ENCODE measurements at places on chromosomes 2 and 18.

DNA sequence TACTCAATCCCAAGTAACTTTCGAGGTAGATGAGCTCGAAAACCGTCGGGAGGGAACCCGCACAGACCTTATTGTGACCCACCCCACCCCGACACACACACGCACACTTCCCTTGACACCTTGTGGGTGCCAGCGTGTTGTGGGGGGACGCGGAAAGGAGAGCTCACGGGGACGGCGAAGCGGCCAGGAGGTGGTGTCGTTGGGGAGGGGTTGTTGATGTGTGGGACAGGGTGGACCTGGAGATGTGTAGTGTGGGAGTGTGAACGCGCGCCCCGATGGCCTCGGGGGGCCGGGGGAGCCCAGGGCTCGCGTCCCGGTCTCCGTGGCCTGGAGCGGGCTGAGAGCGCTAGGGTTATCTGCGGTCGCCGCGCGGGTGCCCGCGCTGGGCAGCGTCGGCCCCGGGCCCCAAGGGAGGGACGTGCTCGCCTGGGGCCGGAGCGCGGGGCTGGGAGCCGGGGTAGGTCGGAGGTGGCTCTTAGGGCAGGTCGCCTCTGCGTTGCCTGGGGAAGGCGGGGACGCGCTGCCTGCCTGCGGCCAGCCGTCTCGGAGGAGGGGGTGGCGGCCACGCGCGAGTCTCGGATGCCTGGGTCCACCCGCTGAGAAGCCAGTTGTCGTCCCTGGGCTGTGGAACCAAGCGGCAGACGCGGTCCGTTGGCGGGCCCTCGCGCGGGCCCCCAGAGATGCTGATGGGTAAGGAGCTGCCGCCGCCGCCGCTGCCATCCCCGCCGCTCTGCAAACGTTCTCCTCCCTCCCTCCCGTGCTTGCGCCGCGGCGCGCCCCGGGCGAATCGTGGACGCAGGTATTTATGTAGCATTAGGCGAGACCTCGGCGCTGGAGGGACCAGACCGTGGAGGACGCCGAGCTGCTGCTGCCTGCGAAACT is 1.6 kb downstream of the KLHL29 start:
- no peak for DNase-seq

- DNase-seq, result no peak
Measured at GRCh38 chr2:128466376-128466775, 147.7 kb upstream of the HS6ST1 start.

DNA sequence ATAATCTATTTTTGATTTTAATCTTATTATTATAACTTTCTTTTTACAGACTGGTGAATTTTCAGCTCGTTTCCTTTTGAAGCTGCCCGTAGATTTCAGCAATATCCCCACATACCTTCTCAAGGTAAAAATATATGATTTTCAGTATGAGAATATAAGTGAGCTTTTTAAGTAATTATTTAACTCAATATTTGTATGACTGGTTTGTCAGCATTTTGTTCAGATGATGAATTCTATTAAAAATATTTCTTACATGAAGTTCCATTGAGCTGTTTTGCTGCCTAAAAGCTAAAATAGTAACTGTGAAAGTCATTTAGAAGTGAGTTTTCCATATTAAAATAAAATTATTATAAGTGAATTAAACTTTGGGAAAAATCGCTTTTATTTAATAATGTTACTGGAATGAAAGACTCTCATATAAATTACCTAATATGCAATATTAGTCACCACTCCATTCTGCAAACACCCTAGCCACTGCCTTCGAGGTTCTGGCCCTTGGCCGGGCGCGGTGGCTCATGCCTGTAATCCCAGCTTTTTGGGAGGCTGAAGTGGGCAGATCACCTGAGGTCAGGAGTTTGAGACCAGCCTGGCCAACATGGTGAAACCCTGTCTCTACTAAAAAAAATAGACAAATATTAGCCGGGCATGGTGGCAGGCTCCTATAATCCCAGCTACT is 155.3 kb downstream of the BABAM2 start:
- DNase-seq, result no peak

- DNase-seq, result no peak
Measured at GRCh38 chr18:13726972-13727331, 479 bp downstream of the RNMT start.

DNA sequence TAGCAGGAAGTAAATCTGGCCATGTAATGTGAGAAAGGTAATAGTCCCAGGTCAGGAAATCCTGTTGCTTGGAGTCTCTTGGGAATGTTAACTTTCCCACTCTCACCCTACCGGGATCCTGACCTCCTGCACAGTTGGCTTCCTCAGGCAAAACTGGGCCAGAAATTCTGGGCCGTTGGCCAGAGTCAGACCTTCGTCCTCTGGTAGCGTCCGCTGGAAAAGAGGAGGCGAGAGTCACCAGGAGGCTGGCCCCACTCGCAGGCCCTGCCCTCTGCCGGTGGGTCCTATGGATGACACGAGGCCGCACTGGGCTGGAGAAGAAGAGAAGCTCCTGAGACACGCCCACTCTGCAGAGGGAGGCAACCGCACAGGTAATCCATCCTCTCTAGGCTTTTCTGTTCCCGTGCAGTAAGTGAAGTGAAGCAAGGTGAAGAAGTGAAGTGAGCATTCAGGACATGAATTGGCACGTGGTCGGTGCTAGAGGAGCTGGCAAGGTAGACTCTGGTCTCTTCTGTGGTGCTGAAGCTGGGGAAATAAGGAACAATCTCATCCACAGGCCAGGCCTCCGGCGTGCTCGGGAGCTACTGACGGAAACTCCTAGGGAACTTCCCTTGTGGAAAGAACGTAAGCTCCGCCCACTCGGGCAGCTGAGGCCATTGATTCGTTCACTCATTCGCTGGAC is 182.7 kb upstream of the GLI2 start:
- DNase-seq, result no peak

- DNase-seq, result no peak
Measured at GRCh38 chr2:76640905-76641304, 881.3 kb downstream of the LRRTM4 start.

DNA sequence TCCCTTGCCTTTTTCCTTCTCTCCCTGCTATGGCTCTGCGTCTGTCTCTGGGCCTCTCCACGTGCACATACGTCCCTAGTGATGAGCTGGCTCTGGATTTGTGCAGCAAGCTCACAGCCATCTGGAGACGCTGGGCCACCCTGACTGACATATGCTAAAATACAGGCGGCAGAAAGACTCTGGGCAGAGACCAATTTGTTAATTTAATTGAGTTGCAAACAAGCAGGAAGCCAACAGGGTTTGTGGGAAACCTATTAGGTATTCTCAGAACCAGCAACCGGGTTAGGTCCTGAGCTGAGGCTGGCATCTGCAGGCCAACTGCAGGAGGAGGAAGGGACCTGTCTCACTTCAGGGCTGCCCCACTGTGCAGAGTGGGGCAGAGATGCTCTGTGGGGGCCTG is 53.5 kb upstream of the SMAD2 start:
- no peak for DNase-seq

DNA sequence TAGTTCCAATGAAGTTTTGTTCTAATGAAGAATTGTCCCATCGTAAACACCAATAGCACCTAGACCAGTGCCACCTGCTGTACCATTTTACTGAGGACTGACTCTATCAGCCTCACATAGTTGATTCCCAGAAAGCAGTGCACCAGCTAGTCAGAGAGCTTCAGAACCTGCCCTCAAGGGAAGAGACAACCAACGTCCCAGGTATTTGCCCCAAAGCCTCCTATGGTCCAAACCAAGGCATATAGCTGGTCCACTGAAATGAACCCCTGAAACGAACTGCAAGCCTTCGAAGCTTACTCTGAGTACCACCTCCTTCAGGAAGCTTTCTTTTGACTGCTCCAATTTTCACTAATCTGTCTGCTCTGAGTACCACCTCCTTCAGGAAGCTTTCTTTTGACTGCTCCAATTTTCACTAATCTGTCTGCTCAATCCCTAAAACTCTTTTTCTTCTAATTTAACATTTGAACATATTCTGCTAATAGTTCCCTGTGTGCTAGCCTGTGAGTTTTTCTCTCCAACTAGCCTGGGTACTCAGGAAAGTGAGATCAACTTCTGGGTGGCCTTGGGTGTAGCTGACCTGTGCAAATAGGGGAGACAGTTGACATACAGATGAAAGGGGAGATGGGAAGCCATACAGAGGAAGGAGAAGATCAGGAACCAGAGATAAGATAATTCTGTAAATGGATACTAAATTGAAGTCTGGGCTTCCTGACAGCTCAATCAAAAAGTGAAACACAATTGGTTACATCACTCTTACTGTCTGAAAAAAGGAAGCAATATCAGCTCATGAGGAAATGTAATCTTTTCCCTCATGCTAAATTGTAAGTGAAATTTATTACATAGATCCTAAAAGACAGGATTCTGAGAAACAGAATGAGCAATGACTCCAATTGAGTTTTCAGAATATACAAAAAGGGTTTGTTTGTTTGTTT is 33.5 kb upstream of the EML4 start:
- no peak for DNase-seq

DNA sequence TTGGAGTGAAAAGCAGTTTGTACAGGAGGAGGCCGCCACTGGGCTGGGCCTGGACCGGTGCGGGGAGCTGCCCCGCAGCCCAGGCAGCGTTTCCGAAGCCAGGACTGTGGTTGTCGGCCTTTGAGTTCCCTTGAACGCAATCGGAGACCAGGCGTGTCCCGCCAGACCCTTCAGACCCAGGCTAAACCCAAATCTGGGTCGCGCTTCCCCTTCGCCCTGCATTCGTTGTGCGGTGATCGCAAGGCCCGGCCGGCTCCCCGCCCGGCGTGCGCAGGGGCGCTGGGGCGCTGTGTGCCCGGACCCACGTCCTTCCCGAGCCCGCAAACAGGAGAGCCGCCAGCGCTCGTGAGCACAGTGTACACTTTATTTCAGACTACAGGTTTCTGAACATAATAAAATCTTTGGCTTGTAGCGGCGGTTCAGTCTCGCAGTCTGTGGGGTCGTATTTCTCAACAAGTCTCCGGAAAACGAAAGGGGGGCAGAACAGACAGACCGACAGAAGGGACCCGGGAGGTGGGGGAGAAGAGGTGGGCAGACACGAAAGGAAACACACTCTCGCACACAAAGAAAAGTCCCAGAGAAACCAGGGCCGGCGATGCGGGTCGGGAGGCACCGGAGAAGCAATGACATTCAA is 5.5 kb downstream of the EN1 start:
- no peak for DNase-seq

- DNase-seq, result no peak
Measured at GRCh38 chr2:173858291-173858731, 106.9 kb downstream of the SP3 start.

GRCh38 chr2:231364961-231365810 is 30.3 kb upstream of the B3GNT7 start:
- no peak for DNase-seq

DNA sequence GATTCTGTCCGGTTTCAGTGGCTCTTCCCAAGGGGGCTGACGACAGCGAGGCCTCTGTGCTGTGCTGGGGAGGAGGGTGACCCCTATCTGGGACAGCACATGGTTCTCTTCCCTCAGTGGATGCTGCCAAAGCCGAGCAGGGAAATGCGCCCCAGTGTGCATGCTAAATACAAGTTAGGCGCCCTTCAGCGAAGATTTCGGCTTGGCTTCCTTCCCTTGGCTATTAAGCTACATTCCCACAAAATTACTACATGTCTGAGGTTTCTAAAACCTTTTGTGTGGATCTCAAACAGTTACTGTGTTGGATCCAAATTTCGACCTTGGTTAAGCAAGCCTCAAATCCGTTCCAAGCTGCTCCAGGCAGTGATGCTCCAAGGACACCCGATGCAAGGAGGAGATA is 440.3 kb downstream of the NRXN1 start:
- no peak for DNase-seq

- no peak for DNase-seq
Measured at GRCh38 chr2:163665051-163665450, 70.8 kb downstream of the FIGN start.

GRCh38 chr18:59140302-59140885 is 710 bp downstream of the SEC11C start:
- no peak for DNase-seq

- peak; percentile 61 for DNase-seq
Measured at GRCh38 chr18:3062798-3063680, 50.1 kb upstream of the LPIN2 start.

- DNase-seq, result no peak
Measured at GRCh38 chr18:49639643-49640391, 78.0 kb downstream of the LIPG start.

GRCh38 chr2:209424199-209424701 is 403 bp downstream of the MAP2 start:
- no peak for DNase-seq

GRCh38 chr2:168430431-168430830 is 25.6 kb upstream of the CERS6 start:
- no peak for DNase-seq

- DNase-seq, result no peak
Measured at GRCh38 chr2:7829241-7829640, 852.6 kb upstream of the ID2 start.

DNA sequence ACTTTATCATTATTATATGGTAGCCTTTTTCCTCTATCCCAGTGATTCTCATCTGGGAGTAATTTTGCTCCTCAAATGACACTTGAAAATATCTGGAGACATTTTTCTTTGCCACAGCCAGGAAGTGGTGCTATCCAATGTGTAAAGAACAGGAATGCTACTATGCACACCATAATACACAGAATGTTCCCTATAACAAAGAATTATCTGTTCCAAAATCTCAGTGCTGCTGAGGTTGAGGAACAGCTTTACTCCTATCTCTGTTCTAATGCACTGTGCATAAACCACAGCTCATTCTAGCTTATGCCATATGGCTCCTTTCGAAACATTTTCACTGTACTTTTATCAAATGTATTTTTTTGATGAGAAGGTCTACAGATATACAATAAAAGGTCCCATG is 1231.2 kb upstream of the CELF4 start:
- DNase-seq, result no peak

DNA sequence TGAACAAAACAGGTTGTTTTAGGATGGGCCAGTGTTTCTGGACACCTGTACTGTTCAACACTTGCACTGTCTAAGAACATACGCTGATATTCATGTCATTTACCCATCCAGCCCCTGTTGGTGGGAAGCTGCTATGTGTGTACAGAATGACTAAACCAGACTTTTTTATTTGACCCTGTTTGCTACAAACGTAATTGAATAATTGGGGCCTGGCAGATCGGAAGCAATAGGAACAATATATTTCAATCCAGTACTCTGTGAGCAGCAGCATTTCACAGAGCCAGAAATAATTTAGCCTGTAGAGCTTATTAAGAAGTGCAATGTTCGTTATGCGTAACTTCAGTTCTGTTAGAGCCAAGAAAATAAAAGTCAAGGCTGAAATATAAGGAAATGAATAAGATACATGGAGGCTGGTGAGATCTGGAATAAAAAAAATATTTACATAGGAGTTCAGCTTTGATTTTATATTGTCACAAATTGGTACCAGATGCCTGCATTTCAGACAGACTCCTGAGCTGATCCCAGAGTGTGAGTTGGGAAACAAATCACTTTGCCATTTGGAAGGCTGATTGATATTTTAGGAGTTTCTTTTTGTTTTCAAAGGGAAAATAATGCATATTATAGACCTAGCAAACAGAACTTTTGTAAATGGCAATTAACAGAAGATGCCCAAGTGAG is 19.7 kb downstream of the CABLES1 start:
- DNase-seq, result no peak

Measured in effector memory CD8-positive, alpha-beta T cell (primary cell).